ENCODE measurements at places on chromosomes 12 and 14.
A peak's percentile ranks its signal among the peaks of the same experiment; 100 is the strongest.

- DNase-seq, result no peak
These were observed 201.8 kb upstream of the CCDC196 start for GRCh38 chr14:66284346-66284745.

- DNase-seq, result peak; percentile 59
These were observed 1519.3 kb upstream of the TMEM132C start for GRCh38 chr12:126747530-126748149.

GRCh38 chr14:59857328-59857727 lies 13.2 kb downstream of the RTN1 start:
- DNase-seq, result no peak

DNA sequence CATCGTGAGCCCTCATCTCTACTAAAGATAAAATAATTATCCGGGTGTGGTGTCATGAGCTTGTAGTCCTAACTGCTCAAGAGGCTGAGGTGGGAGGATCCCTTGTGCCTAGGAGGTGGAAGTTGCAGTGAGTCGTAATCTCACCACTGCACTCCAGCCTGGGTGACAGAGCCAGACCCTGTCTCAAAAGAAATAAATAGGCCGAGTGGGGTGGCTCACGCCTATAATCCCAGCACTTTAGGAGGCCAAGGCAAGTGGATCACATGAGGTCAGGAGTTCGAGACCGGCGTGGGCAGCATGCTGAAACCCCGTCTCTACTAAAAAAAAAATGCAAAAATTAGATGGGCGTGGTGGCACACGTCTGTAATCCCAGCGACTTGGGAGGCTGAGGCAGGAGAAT lies 70.9 kb downstream of the RESF1 start:
- no peak for DNase-seq

DNA sequence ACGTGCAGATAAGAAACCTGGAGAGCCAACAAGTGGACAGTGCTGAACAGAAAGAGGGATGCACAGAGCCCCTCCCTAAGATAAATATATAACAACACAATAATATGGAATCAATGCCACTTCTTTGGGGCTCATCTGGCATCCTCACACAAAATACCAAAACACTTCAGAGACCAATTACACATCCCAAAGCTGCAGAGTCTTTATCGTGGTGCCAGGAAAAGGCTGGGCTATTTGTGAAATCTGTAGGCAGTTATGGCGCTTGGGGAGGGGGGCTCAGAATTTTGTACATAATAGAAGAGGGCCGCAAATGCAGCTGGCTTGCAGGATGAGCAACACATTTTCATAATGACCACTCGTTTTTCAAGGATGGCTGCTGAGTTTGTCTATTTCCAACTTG lies 160.4 kb upstream of the NOS1 start:
- DNase-seq, result no peak

DNA sequence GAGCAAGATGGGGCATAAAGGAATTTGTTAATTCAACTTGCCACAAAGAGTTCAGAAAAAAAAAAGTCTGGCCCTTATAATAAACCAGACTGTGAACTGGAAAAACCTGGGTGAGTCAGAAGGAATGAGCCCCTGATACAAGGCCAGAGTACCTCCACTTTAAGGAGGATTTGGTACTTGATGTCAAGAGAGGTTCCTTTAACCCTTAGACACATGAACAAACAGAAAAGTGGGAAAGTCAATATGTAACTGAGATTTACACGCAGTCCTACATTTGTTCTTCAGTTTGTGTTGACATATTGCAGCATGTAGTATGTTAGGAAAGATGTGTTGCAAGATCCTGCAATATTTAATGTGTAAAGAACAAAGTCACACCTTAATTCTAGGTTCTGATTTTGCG lies 14.2 kb upstream of the SLC38A4 start:
- no peak for DNase-seq

GRCh38 chr14:104262515-104263514 lies 124.4 kb downstream of the KIF26A start:
- DNase-seq, result no peak

GRCh38 chr14:102491366-102491765 lies 18.2 kb downstream of the ANKRD9 start:
- DNase-seq, result no peak

GRCh38 chr12:113284751-113285150 lies 50.2 kb downstream of the SLC8B1 start:
- no peak for DNase-seq

DNA sequence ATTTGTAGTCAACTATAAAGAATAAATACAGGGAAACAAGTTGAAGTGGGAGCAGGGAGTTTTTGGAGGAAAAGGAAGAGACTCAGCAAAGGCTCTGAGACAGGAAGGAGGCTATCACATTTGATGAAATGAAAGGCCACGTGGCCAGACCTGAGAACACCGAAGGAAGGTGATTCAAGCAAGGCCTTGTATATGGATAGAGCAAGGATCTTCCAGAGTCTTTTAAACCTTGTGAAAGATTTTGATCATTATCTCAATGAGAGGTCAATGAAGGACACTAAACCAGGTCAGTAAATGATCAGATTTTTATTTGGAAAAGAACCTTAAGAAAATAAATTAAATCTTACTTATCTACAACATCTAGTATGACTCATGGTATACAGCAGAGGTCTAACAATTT lies 523.5 kb downstream of the SLC16A7 start:
- DNase-seq, result no peak

- DNase-seq, result peak; percentile 52
These were observed 1.3 kb downstream of the ZC3H10 start for GRCh38 chr12:56119361-56119796.

- no peak for DNase-seq
These were observed 63.3 kb downstream of the GTF2A1 start for GRCh38 chr14:81157431-81157830.

DNA sequence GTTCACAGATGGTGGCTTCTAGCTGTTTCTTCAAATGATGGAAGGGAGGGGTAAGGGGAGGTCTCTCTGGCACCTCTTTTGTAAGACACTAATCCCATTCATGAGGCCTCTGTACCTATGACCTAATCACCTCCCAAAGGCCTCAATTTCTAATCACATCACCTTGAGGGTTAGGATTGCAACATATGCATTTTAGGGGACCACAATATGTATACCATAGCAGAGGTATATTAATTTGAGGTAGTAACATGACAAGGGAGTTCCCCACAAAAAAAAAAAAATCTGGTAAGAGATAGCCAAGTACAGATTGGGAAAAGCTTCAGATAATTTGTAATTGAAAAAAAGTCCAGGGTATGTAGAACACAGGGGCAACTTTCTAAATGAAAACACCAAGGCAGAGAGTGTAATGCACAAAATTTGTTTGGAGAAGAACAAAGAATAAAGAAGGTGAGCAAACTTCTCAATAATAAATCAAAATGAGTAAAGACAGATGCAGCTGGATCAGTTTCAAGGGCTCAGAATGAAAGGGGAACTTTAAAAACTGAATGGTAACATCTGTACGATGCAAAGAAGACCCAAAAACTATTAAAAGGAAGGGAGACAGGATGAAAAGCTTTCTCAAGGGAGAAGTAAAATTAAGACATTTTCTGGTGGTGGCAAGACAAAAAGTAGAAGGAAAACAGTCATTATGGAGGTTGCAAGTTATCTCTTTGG lies 125.5 kb upstream of the DCN start:
- DNase-seq, result no peak

DNA sequence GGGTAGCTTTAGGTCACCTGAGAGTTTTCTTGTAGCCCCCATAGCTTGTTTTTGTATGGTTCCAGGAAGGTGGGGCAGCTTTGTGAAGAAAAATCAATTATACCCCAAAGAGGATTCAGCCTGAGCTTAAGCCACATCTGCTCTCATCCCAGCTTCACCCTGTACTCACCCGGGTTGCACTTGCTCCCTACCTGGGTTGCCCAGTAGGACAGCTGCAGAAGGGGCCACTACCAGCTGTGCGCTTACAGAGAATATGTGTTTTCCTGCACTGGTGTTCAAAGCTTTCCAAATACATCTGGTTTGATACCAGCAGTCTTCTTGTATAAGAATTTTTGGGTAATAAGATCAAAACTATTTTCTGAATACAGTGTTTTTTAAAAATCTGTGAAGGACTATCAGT lies 3.0 kb upstream of the SLC38A1 start:
- DNase-seq, result no peak

DNA sequence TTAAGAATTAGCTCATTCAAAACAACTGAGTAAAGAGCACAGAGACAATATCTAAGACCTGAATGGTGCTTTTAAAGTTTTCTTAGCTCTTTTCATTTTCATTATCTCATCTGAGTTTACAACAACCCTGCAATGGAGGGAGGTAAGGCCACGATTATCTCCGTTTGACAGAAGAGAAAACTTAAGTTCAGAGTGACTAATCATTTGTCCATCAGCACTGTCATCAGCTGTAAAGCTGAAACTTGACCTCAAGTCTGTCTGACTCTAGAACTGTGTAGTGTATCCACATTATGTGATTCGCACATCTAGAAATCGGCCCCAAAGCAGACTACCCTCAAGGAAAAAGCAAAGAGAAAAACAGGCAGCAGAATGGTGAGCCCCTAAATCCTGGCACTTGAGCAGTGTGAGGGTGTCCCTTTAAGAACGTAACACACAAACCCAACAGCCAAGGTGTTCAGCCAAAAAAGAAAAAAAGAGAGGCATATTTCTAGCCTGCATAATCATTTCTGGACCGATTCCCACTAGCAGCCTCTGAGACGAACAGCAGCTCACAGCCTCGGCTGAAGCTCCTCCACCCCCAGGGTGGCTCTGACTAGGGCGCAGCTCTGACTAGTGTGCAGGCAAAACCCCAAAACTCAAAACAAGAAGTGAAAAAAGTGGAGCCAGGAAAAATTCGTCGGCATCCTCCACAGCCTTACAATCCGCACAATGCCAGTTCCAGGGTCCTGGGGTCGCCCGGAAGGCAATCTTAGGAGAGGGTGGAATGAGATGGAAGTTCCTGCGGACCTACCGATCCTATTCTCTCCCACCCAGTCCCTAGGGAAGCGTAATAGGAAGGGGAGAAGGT lies 1.6 kb downstream of the STXBP6 start:
- no peak for DNase-seq

GRCh38 chr12:124507188-124508109 lies 60.0 kb downstream of the NCOR2 start:
- DNase-seq, result no peak

DNA sequence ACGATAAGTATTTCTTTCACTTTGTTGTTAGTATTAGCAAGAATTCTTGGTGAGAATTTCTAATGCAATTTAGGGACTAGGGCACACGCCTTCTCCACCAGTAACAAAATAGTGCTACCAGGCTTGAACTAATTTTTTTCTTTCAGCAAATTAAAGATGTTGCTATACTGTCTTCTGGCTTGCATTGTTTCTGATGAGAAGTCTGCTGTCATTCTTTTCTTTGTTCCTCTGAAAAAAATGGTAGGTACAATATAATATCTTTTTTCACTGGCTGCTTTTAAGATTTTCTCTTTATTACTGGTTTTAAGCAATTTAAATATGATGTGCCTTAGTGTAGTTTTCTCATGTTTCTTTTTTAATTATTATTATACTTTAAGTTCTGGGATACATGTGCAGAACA lies 171.2 kb downstream of the PCNX1 start:
- DNase-seq, result no peak

- DNase-seq, result no peak
These were observed 106.7 kb downstream of the RPS29 start for GRCh38 chr14:49479432-49479831.

DNA sequence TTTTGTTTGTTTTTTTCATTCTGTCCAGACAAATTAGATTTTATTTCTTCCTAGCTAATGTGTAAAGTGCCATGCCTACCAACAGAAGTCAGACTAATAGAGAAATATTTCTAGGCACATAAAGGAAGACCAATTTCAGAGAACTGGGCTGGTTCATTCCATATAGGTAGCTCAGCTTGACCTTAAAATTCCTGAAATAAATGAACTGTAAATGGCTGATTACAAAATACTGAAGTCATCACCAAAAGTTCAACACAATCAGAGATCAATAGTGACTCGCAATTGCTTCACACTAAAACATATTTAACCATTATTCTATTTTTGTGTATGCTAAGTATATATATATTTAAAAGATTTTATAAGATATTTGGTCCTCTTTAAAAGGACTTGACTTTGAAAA lies 34.2 kb downstream of the PTPRB start:
- no peak for DNase-seq

GRCh38 chr12:14186193-14186502 lies 179.3 kb upstream of the ATF7IP start:
- DNase-seq, result no peak

DNA sequence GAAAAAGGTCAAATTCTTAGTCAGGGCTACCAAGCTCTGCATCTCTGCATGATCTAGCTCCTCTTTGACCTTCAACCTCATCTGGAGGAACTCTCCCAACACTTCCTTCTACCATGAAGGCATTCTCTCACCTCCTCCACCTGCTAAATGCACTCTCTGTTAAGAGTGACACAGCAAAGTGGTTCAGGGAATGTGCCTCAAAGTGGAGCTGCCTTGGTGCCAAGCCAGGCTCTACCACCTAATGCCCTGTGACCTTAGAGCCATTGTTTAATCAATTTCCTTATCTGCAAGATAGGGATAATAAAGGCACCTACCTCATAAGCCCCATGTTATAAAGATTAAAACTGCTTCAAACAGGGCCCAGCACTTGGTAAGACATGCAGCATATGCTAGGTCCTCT lies 236.7 kb downstream of the ANO2 start:
- no peak for DNase-seq

- no peak for DNase-seq
These were observed 170.3 kb downstream of the CAPZA3 start for GRCh38 chr12:18908191-18908590.

DNA sequence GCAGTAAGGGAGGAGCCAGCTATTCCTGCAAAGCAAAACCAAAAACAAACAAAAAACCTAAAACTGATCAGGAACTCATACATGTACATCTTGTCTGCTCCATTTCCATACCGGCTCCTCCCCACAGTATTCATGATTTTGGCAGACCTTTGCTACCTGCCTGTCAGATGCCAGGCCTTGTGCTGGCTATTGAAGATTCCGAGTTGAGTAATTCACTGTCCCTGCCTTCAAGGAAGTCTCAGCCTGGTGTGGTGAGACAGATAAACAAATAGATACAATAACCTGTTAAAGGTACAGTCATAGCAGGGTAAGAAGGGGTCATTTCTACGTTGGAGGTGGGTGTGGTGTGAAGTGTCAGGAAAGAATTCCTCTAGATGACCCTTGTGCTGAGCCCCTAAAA lies 42.7 kb downstream of the SUSD6 start:
- DNase-seq, result no peak
